ENCODE measurements at places on chromosomes 13 and 19.

DNA sequence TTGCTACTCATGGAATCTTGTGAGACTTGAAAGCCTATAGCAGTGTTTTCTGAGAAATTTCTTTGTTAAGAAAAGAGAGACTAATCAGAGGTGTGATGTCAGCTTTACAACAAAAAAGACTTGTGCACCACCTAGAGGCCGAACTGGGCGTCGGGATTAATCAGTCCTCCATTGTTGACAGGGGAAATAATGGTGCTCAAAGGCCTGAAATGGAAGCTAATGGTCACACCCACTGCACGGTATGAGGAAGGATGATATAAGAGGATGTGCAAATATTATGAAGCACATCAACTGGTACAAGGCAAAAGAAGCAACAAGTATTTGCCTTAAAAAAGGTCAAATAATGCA lies 480.2 kb upstream of the MIR17HG start:
- DNase-seq = no peak

- no peak for DNase-seq
Observed at GRCh38 chr13:113832205-113832604, 31.7 kb downstream of the GAS6 start.

DNA sequence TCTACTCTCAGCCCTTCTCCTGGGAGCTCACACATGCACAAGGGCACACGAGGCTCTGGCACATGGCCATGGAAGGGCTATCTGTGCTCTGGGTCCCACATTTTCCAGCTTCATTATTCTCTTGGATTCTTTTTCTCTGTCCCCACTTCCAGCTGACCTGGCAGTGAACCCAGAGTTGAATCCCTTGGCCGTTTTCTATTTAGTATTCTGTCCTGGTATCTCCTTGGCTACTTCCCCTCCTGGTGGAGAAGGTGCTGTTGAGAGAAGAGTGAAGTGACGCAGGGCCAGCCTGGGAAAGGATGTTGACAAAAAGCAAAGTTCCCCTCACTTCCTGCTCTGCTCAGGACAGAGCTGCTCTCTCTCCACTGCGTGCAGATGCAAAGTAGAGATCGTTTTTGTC lies 303.1 kb downstream of the IRS2 start:
- no peak for DNase-seq

- DNase-seq = no peak
Observed at GRCh38 chr13:45361596-45362206, 20.7 kb upstream of the TPT1 start.

DNA sequence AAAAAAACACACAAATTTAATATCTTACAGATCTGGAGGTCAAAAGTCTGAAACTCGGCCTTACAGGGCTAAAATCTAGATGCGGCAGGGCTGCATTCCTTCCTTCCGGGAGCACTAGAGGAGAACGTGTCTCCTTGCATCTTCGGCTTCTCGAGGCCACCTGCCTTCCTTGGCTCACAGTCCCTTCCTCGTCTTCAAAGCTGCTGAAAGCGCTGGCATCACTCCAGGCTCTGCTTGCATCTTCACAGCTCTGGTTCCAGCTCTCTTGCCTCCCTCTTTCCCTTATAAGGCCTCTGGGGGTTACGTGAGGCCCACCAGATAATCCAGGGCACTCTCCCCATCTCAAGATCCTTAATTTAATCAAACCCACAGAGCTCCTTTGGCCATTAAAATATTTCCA lies 10.5 kb downstream of the XRCC1 start:
- DNase-seq = no peak

DNA sequence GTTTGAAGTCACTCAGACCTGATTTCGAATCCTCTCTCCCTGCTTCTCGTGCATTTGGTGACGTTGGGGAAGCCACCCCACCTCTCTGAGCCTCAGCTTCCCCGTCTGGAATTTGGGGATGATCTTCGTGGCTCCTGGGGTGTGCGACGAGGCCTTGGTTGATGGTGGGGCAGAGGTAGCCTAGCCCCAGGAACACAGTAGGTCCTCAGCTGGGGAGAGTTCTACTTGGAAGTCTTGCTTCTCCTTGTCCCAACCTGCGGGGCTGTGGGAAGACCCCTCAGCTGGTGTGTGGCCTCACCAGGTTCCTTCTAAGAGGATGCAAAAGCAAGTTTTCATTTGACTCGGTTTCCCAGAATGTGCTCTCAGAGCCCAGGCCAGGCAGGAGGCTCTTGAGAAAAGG lies 13.1 kb downstream of the HPN start:
- no peak for DNase-seq

DNA sequence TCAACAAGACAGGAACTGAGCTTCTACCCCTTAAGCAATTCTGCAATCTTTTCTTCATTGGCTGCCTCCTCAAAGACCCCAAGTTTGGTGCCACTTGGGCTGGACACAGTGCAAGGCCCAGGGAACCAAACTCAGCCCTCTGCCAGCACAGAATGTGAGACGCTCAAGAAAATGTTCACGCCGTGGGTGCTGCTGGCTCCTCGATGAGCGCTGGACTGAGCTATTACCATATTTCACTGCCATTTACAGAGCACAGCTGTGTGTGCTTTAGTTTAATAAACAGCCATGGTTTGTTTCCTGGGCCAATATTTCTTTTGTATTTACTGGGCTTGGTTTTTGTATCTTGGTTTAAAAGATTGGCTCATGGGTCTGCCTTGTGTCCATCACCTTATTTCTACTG lies 138.8 kb upstream of the VSTM2B start:
- DNase-seq = no peak

DNA sequence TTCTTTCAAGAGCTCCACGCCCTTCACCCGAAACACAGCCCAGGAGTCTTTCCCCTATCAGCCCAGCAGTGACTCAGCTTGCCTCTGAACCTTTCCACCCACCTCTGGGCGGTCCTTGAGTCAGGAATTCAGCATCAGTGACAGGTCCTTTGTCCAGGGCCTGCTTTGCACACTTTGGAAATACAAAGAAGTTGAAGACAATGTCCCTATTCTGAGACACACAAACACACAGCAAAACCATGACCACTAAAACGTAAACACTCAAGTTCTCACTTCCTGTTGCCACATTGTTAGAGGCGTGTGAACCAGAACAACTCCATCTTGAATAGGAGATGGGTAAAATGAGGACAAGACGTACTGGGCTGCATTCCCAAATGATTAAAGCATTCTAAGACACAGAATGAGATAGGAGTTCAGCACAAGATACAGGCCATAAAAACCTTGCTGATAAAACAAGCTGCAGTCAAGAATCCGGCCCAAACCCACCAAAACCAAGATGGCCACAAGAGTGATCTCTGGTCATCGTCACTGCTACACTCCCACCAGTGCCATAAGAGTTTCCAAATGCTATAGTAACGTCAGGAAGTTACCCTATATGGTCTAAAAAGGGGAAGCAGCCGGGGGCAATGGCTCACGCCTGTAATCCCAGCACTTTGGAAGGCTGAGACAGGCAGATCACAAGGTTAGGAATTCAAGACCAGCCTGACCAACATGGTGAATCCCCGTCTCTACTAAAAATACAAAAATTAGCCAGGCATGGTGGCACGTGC lies 49.2 kb upstream of the ATP12A start:
- DNase-seq = no peak

GRCh38 chr13:104967836-104968630 lies 1567.4 kb downstream of the EFNB2 start:
- DNase-seq = no peak

DNA sequence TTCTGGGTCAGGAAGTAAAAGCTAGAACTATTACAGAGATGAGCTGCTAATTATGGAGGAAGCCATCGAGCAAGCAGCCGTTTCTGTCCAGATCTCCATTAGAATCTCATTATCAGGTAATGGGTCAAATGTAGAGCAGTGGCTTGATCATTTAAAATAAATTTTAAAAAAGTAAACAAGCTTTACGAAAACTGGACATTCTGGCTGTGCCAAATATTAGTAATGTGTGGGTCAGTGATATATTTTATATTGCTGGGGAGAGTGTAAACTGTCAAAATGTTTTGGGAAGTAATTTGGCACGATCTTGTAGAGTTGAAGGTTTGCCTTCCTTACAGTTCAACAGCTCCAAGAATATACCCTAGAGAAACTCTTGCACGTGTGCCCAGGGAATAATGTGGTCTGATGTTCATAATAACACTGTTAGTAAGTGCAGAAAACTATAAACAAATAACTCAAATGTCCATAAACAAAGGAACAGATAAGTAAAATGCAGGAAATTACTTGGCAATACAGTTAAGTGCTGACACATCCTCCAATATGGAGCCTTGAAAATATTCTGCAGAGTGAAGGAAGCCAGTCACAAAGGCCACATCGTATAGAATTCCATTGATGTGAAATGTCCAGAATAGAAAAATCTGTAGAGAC lies 127.2 kb upstream of the UBL3 start:
- no peak for DNase-seq

GRCh38 chr19:49692147-49692506 lies 1.2 kb downstream of the CPT1C start:
- DNase-seq = no peak

DNA sequence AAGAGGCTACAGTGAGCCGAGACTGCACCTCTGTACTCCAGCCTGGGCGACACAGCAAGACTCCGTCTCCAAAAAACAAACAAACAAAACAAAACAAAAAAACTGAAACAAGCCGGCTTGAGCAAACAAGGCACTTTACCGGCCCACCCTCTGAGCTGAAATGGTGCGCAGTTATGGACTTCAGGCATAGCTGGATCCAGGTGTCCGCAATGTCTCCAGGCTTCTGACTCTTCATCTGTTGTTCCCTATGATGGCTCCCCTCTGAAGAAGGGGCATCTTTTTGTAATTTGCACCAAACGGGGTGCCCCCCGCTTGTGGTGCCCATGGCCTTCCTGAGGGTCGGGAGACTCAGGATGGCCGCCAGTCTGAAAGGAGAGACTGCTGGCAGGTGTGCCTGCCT lies 6.2 kb downstream of the C2CD4C start:
- DNase-seq = no peak

- DNase-seq = no peak
Observed at GRCh38 chr13:99404005-99404755, 97.0 kb upstream of the GPR183 start.

Measured in activated gamma-delta T cell (primary cell).